Spleen (tissue), 13 donors: ENCODE measurements at places on chromosomes 11 and 22. TPM values are rescaled to one million over a fixed set of nuclear protein-coding genes. Genes with fewer than 3 reads are reported as not detected.

- H3K4me3 ChIP-seq = no peak overlapping the region
- H3K27ac ChIP-seq = no peak overlapping the region
- no peaks in the 10 kb centered on the region for H3K36me3 ChIP-seq
- DNase-seq = no peak
- no peaks in the 10 kb centered on the region for H3K27me3 ChIP-seq
- H3K4me1 ChIP-seq = no peaks in the 10 kb centered on the region
These were observed 12.7 kb upstream of the PVALB start for GRCh38 chr22:36829370-36830002.

DNA sequence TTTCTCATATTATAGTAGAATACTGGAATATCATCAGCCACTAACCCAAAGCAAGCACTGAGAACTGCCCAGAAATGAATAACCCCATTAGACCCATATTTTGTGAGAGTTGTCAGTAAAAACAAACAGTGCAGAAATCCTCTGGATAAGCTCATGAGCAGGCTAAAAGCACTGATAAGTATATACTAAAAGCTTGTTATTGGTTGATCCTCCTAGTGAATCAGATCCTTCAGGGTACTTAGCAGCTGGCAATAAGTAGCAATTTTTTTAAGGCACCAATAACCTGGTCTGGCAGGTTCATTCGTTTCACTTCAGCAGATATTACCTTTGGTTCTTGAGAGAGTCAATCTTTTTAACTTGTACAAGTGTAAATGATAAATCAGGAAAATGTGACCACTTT lies 1.2 kb downstream of the NOX4 start:
- no peak overlapping the region for H3K27ac ChIP-seq
- no peak for DNase-seq
- no peaks in the 10 kb centered on the region for H3K27me3 ChIP-seq
- no peaks in the 10 kb centered on the region for H3K4me1 ChIP-seq

GRCh38 chr11:19656140-19656541 lies 56.5 kb upstream of the NAV2 start:
- H3K27me3 ChIP-seq = no peaks in the 10 kb centered on the region
- H3K36me3 ChIP-seq = no peaks in the 10 kb centered on the region
- no peaks in the 10 kb centered on the region for H3K4me1 ChIP-seq
- DNase-seq = no peak
- no peak overlapping the region for H3K27ac ChIP-seq
- H3K4me3 ChIP-seq = no peak overlapping the region

GRCh38 chr22:30127749-30128166 lies 47.5 kb downstream of the HORMAD2 start:
- no peaks in the 10 kb centered on the region for H3K4me1 ChIP-seq
- H3K27ac ChIP-seq = no peak overlapping the region
- DNase-seq = no peak
- H3K27me3 ChIP-seq = no peaks in the 10 kb centered on the region
- no peak overlapping the region for H3K4me3 ChIP-seq

GRCh38 chr11:30774496-30775232 lies 188.5 kb upstream of the MPPED2 start:
- DNase-seq = no peak
- H3K36me3 ChIP-seq = no peaks in the 10 kb centered on the region
- no peaks in the 10 kb centered on the region for H3K27me3 ChIP-seq
- no peak overlapping the region for H3K27ac ChIP-seq

DNA sequence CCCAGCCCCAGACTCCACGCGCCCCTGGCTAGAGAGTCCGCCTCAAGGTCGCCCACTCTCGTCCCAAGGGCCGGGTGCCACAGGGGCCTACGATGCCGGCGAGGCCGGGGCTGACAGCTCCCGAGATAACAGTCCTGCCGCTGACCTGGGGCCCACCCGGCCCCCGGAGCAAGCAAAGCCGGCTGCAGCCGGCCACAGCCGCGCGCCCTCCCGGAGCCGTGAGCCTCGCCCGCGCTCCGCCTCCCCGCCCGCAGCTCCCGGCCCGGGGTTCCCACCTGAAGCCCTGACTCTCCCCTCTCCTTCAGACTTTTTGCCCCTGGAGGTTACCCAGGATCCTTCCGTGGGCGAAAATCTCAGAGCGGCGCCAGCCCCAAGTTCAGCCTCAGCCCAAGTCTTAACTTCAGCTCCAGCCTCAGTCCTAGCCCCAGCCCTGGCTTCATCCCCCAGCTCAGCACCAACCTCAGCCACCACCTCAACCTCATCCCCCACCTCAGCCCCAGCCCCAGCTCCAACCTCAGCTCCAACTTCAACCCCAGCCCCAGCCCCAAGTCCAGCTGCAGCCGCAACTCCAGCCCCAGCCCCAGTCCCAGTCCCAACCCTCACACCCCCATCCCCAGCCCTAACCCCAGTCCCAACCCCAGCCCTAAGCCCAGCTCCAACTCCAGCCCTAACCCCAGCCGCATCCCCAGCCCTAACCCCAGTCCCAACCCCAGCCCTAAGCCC lies 1.7 kb downstream of the KLHDC7B start:
- DNase-seq = peak; percentile 78
- no peaks in the 10 kb centered on the region for H3K36me3 ChIP-seq
- peaks cover 69% of the 10 kb centered on the region for H3K4me1 ChIP-seq
- H3K4me3 ChIP-seq = no peak overlapping the region
- peak overlapping the region; percentile 83 for H3K27ac ChIP-seq

- H3K27ac ChIP-seq = no peak overlapping the region
- no peak for DNase-seq
- H3K4me1 ChIP-seq = no peaks in the 10 kb centered on the region
These were observed 53.3 kb upstream of the BMAL1 start for GRCh38 chr11:13224324-13224723.

DNA sequence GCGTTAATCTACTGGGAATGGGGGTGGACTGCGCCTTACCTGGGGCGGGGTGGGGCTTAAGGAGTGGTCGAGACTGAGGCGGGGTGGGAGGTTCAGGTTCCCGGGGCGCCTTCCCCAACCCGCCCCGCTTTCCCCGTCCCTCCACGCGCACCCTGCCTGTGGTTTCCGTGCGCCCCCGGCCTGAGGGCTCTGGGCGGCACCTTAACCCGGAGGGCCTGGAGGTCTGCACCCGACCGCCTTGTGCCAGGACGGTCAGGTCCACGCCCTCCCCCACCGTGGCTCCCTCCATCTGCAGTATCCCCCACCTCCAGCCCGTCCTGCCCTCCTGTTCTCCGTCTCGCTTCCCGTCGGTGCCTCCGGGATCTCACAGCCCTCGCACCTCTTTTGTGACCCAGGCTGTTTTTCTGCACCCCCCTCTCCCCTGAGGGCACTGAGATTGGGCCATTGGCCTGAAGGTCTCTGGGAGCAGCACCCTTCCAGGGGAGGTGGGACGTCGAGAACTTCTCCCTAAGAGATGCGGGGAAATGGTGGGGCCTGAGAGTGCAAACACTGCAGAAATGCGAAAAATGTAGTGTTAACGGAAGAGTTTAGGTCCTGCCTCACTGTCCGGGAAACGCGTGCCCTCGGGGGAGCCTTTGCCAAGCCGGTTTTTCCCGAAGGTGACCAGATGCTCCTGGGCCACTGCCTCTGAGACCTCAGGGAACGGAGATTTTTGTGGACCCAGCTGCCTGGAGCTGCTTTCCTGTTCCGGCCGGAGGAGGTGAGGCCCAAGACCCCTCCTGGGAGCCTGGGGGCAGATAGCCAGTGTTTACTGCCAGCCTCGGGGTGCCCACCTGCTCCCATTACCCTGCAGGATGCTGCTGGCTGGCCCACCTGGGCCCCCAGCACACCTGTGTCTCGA lies 1.2 kb upstream of the ASCL2 start:
- no peak for DNase-seq
- H3K27ac ChIP-seq = no peak overlapping the region
- H3K4me1 ChIP-seq = peaks cover 37% of the 10 kb centered on the region
- H3K4me3 ChIP-seq = peak overlapping the region; percentile 53

GRCh38 chr11:131796541-131796940 lies 426.1 kb downstream of the NTM start:
- peaks cover 3% of the 10 kb centered on the region for H3K27me3 ChIP-seq
- no peaks in the 10 kb centered on the region for H3K36me3 ChIP-seq
- no peaks in the 10 kb centered on the region for H3K4me1 ChIP-seq
- H3K4me3 ChIP-seq = no peak overlapping the region
- no peak overlapping the region for H3K27ac ChIP-seq

GRCh38 chr11:121337740-121338272 lies 45.2 kb downstream of the SC5D start:
- no peaks in the 10 kb centered on the region for H3K27me3 ChIP-seq
- no peak overlapping the region for H3K4me3 ChIP-seq
- no peaks in the 10 kb centered on the region for H3K36me3 ChIP-seq
- H3K27ac ChIP-seq = no peak overlapping the region

GRCh38 chr22:17792854-17793434 lies 18.7 kb upstream of the BID start:
- H3K36me3 ChIP-seq = peaks cover 80% of the 10 kb centered on the region
- no peaks in the 10 kb centered on the region for H3K27me3 ChIP-seq
- no peak overlapping the region for H3K4me3 ChIP-seq

GRCh38 chr11:114953039-114953438 lies 274.7 kb downstream of the NXPE2 start:
- H3K4me3 ChIP-seq = no peak overlapping the region
- no peaks in the 10 kb centered on the region for H3K4me1 ChIP-seq
- no peaks in the 10 kb centered on the region for H3K36me3 ChIP-seq

DNA sequence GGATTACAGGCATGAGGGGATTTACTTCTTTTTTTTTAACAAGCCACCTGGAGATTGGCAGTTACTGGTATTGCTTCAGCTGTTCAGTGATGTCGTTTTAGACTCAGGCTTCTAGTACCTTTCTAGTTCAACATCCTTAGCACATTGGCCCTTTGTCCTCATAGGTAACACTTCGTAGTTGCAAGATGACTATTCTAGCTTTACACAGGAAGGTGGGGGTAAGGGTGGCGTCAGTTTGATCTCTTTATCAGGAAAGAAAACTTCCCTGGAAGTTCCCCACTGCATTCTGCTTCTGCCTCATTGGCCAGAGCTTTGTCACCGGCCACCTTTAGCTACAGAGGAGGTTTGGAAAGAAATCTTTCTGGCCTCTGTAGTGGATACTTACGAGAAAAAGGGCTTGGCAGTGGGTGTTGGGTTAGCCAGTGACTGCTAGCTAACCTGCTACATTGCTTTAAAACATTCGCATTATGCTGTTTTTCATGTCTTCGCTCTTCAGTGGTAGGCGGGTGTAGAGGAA lies 40.7 kb downstream of the SFI1 start:
- H3K4me3 ChIP-seq = no peak overlapping the region
- H3K27me3 ChIP-seq = no peaks in the 10 kb centered on the region
- DNase-seq = no peak
- H3K36me3 ChIP-seq = no peaks in the 10 kb centered on the region
- no peak overlapping the region for H3K27ac ChIP-seq

DNA sequence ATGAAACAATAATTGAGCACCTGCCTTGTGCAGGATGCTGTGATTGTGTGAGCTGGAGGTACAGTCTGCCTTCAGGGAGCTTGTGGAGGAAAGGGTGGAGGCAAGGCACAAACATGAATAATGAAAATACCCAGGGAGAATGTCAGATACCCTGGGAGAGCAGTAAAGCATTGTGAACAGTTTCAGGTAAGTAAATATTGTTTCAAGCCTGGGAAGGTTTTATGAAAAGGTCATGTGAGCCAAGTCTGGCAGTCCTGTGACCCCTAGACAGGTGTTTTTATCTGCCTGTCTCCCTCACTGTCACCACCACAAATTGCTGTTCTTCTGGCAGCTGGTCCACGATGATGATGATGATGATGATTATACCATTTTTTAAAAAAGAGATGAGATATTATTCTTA lies 32.0 kb downstream of the SPECC1L start:
- H3K4me1 ChIP-seq = peaks cover 47% of the 10 kb centered on the region
- H3K27me3 ChIP-seq = no peaks in the 10 kb centered on the region
- H3K27ac ChIP-seq = peak overlapping the region; percentile 57
- no peak for DNase-seq
- no peak overlapping the region for H3K4me3 ChIP-seq

Gene MMP1
- total RNA-seq = 3.8 TPM

Gene SLN
- not detected for total RNA-seq

Gene OR5A1
- not detected for total RNA-seq

Gene MFRP
- not detected for total RNA-seq

Gene TTC17
- total RNA-seq = 87.8 TPM

Gene POU2AF3
- total RNA-seq = 0.35 TPM

Gene ELF5
- 0.27 TPM for total RNA-seq
